DMS79 (cell line): ENCODE measurements at places on chromosomes 13 and 19.

DNA sequence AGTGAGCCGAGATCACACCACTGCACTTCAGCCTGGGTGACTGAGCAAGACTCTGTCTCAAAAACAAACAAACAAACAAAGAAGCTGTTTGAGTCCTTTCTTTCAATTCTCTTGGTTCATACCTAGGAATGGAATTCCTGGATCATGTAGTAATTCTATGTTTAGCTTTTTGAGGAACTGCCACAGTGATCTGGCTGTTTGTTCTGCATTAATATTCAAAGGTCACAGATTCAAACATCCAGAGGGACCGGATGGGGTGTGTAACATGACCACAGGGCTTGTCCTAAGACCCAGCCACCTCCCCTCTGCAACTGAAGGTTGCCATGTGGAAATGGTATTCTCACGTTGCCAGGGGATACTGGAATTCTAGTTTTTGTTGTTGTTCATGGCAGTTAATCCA lies 10.2 kb downstream of the COLGALT1 start:
- no peak for DNase-seq

DNA sequence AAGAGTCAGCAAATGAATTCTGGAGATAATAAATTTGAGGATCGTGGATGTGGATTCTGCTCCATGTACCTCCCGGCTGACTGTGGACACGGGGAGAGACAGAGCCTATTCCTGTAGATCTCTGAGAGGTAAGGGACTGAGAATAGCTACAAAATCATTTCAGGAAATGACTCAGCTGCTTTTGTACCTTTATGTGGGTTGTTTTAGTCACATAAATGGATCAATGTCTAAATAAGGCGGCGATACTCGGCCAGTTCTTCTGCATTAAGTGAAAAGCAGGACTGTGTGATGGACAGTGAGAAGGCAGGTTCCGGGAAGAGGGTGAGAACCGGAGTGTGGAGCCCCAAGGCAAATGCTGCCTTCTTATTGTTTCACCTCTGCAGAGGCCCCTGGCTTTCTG lies 128.1 kb downstream of the EFNB2 start:
- no peak for DNase-seq

- DNase-seq, result no peak
Observed at GRCh38 chr19:51760697-51761356, at the start of gene FPR2. TSS of gene FPR2 (plus strand) at chr19:51761180. CDS start at chr19:51768659, 7,479 bp downstream.

- DNase-seq, result no peak
Observed at GRCh38 chr13:29683041-29683440, 87.6 kb upstream of the SLC7A1 start.

DNA sequence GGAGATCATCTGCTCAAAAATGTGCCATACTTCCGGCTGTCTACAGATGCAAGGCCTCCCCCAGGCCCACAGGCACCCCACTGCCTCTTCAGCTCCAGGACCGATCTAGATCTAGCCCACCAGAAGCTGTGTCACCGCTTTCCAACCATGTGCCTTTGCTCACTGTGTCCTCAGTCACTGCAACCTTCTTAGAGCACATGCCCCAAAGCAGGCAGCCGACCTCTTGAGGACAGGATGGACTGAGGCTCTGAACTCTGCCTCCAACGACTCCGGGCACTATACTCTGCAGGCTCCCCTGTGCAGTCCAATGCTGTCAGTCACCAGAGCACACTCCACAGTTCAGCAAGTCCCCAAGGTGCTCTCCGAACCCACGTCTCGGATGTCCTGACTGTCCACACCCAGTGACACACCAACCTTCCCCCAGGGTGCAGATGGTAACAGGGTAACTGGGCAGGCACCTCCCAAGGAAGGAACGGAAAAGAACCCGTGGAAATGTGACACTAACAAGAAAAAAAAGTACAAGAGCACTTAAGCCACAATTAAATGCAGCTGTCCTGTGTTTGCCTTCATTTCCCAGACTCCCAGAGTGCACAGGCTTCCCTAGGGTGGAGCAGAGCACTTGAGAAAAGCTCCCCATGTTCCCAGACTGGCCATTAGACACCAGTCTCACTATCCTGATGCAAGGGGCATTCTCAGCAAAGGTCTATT lies 4.8 kb downstream of the STK24 start:
- peak; percentile 88 for DNase-seq

DNA sequence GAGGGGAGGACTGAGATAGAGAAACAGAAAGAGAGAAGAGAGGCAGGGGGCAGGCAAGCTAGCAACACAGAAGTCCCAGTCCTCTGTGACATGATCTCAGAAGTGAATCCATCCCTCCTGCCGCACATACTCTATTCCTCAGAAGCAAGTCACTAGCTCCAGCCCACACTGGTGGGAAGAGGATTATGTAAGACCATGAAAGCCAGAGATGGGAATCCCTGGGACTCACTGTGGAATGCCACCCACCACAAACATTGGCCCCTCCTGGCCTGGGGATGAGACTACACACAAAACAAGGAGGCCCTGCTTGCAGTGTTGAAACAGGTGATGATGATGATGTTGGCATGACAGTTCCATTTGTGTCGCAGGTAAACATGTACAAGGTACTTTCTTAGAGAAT lies 419.9 kb downstream of the IRS2 start:
- no peak for DNase-seq

DNA sequence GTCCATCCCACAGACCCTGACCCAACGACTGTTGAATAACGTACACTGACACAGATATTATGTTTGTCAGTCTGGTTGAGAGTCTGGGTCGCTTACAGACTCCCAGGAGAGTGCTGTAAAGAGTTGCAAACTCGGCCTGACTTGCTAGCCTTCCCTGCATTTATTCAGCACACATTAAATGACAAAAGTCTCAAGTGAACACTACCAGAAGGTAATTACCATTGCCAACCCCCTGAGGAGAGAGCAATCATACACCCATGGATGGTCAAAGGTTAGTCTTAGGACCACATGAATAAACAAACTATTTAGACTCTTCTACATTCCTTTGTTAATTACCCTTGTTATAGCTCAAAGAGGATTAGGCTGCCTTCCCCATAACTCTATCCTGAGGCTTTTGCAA lies 1048.6 kb downstream of the PCDH17 start:
- DNase-seq, result no peak

GRCh38 chr13:48720621-48721020 lies 66.9 kb downstream of the CYSLTR2 start:
- DNase-seq, result no peak

GRCh38 chr13:24267801-24268200 lies 41.6 kb upstream of the C1QTNF9 start:
- no peak for DNase-seq

DNA sequence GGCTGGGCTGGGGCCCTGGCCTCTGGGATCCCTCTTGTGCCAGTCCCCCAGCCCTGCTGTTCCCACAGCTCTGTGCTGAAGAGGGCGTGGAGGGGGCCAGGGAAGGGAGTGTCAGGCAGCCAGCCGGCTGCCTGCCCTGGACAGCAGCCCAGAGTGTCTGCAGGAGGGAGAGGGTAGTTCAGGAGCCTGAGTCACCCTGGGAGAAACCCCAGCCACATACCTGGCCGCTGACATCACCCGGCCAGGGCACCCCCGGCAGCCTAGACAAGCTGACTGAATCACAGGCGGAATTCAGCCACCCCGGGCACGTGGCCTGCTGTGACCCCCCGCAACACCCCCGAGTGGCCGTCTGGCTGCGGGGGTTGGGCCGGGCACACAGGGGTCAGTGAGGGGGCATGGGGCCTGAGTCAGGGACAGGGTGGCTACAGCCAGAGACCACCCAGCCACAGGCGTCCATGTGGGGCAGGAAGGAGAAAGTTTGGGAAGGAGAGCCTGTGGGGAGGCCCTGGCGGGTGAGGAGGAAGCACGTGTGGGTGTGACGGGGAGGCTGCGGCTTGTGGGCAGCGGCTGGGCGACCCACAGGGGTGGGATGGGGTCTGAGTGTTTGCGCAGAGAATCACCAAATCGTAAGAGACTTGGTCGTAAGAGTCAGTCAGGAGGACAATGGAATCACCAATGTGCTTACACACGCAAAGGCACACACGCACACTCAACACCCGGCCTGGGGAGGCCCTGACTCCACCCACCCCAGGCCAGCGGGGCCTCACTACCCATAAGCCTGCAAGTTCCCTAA lies 11.9 kb upstream of the FOSB start:
- DNase-seq, result peak; percentile 69

GRCh38 chr19:38705197-38706019 lies 38.9 kb downstream of the CAPN12 start:
- no peak for DNase-seq

GRCh38 chr19:3257071-3257470 lies 32.6 kb downstream of the CELF5 start:
- DNase-seq, result no peak

DNA sequence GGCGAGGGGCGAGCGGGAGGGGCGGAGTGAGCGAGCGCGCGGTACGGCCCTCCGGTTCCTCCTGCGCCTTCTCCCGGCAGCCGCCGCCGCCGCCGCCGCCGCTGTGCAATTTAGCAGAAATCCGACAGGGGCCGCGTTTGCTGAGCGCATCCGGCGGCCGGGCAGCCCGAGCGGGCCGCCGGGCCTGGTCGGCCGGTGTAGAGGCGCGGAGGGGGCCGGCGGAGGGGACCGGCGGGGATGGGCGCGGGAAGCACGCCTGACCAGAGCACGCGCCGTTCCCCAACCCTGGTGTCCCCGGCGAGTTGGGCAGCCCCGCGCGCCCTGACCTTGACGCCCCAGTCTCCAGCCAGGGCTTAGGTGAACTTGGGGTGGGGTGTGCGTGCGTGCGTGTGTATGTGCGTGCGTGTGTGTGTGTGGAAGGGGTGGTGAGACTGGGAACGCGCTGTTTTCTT lies 144.5 kb upstream of the ZNF536 start:
- peak; percentile 40 for DNase-seq

DNA sequence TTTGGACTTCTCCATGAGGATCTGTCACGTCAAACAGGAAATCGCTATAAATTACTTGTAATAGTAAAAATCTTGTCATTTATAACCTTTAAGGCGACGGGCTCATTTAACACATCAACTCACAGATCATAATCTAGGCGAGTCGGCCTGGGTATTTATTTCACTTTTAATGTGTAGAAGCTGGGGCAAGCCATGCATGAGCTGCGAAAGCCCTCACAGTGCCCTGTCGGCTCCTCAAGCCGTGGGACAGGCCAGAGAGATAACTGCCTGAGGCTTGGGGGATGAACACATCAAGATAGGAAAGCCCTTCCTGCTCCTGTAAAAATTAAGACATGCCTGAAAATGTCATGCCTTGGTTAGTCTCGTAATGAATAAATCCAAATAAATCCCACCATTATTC lies 30.8 kb downstream of the SOX1 start:
- no peak for DNase-seq

- DNase-seq, result no peak
Observed at GRCh38 chr13:86438034-86438433, 638.8 kb upstream of the SLITRK6 start.

- DNase-seq, result no peak
Observed at GRCh38 chr13:43572656-43573360, 214.0 kb downstream of the ENOX1 start.

GRCh38 chr13:106161146-106161545 lies 374.3 kb downstream of the EFNB2 start:
- no peak for DNase-seq

- DNase-seq, result no peak
Observed at GRCh38 chr13:44765001-44765471, 188.9 kb upstream of the TSC22D1 start.

GRCh38 chr19:40799558-40800338 lies 757 bp downstream of the EGLN2 start:
- DNase-seq, result no peak

GRCh38 chr19:6278740-6279619 lies 795 bp downstream of the MLLT1 start:
- DNase-seq, result no peak

DNA sequence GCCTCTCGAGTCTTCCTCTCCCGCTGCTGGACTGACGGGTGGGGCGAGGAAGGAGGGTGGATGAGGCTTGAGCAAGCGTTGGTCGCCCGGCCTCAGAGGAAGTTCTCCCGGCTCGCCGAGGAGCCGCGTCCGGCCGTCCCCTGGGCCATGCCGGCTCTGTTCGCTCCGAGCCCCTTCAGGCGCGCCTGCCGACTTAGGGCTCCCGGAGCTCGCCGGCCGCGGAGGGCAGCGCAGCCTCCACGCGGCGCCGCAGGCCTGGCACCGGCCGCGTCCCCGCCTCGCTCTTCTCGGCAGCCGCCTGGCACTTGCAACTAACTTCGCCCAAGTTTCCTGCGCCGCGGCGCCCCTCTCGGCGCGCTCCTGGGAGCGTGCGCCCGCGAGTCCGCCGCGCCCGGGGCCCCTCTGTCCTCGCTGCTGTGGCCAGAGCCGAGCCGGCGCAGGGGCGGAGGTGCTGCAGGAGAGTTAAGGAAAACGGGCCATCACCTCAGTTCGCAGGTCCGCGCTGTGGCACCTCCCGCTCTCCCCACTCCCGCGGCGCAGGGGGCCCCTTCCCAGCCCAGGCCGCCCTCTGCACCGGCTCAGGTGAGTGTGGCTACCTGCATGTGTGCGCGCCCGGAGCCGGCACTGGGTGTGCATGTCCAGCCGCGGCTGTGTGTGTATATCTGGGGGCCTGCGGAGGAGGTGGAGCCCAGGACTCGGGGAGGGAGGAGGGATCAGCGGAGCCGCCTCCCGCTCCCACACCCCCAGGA lies 641 bp upstream of the SOX21 start:
- DNase-seq, result no peak

DNA sequence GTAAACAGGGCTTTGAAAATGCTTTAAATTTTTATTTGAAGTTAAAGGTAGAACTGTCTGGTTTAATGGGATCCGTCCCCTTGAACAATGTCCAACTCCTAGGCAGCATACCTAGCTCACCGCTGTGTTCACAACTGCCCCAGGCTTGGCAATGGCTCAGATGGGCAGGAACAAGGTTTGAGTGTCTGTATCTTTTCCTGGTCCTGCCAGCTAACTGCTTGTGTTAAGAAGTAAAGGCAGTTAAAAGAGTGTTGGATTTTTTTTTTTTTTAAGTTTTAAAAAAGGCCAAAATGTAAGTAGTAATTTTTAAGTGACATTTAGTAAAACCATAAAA lies 66.7 kb upstream of the FNDC3A start:
- DNase-seq, result no peak

DNA sequence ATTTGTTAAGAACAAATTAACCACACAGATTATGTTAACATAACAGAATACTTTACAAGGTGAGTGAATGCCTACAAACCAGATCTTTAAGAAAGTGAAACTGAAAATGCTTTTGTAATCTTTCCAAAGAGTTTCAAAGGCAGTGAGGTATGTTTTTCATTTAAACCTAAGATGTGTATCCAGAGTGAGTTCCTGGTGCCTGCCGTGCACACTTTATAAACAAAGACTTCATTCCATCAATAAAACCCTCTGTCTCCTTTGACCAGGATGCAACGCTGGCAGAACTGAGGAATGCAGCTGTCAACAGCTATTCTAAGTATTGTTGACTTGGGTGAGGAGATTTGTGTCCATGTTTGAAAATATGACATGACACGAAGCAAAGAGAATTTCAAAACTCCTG lies 344.6 kb downstream of the DNAJC15 start:
- no peak for DNase-seq

- DNase-seq, result no peak
Observed at GRCh38 chr19:56912401-56913112, 72.0 kb upstream of the PEG3 start.

DNA sequence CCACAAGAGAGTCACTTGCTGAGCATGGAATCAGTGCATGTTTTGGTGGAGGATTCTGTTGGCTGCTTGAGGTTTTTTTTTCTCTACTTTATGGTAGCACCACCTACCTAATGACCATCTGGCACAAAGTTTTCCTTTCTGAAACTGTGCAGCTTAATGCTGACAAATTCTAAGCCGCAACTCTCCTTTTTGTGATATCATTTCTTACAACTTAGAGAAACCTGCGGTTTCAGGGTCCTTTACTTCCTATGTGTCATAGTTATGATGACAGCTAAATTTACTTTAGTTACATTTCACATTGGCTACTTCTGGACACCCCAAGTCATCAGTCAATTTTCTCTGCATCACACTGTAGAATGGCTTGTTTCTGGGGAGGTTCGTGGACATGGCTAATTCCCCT lies 115.4 kb upstream of the TMTC4 start:
- DNase-seq, result peak; percentile 46
